ENCODE measurements at places on chromosomes 3 and 15.

DNA sequence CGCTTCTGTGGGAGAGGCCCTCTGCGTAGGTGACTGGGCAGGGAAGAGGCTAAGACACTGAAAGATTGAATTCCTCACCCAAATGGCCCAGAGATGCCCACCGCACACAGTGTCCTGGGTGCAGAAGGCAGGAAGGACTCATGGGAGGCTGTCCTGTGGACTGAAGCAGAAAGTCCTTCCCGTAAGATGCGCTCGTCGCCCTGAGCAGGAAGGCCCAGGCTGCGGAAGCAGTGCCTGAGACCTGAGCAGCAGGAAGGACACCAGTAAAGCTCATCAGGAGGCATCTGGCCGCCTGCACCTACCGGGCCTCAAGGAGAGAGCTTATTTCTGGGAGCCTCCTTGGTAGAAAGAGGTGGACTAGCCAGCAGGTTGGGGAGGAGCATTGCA is 3.3 kb downstream of the PAK6 start:
- H3K36me3 ChIP-seq: no peaks in the 10 kb centered on the region
- DNase-seq: no peak
- no peak overlapping the region for H3K4me3 ChIP-seq
- H3K27ac ChIP-seq: no peak overlapping the region
- H3K4me1 ChIP-seq: peaks cover 10% of the 10 kb centered on the region

- DNase-seq: no peak
- peaks cover 3% of the 10 kb centered on the region for H3K4me1 ChIP-seq
- peaks cover 2% of the 10 kb centered on the region for H3K27me3 ChIP-seq
- no peak overlapping the region for H3K27ac ChIP-seq
- no peak overlapping the region for H3K4me3 ChIP-seq
These were observed 5.7 kb downstream of the SLC6A20 start for GRCh38 chr3:45790596-45790995.

DNA sequence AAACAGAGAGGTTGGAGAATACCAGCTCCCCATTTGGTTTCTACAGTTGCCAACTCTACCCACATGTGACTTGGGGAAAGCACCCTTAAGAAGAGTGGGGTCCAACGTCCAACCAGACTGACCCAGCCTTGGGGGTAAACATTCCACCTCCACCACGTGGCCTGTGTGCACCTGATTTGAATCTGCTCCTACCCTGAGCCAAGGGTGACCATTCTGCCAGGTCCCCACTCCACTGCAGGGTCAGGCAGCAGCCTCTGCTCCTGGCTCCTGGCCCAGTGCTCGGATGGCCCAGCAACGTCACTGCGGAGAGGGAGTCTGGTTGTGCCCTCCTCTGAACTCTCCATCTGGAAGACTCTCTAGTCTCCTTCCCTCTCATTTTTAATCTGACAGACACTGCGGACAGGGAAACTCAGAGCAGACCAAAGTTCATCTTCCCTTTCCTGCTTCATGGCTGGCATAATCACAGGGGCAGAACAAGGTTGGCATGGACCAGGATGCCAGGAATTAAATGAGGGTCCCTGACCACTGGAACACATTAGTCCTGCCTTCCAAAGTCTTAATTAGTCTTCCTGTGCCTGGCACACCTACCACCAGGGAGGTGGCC is 29.4 kb downstream of the FHIT start:
- no peaks in the 10 kb centered on the region for H3K27me3 ChIP-seq
- H3K36me3 ChIP-seq: no peaks in the 10 kb centered on the region

GRCh38 chr3:54760201-54760600 is 167.7 kb downstream of the LRTM1 start:
- no peaks in the 10 kb centered on the region for H3K36me3 ChIP-seq
- no peaks in the 10 kb centered on the region for H3K27me3 ChIP-seq
- DNase-seq: no peak
- no peak overlapping the region for H3K27ac ChIP-seq
- no peaks in the 10 kb centered on the region for H3K4me1 ChIP-seq

GRCh38 chr3:158111861-158112260 is 2.0 kb downstream of the RSRC1 start:
- H3K4me1 ChIP-seq: peaks cover 22% of the 10 kb centered on the region
- no peak overlapping the region for H3K27ac ChIP-seq
- no peaks in the 10 kb centered on the region for H3K27me3 ChIP-seq
- H3K4me3 ChIP-seq: no peak overlapping the region
- DNase-seq: no peak

GRCh38 chr3:33287672-33288282 is 10.5 kb downstream of the FBXL2 start:
- H3K27me3 ChIP-seq: no peaks in the 10 kb centered on the region
- no peak overlapping the region for H3K27ac ChIP-seq
- no peak for DNase-seq
- H3K4me1 ChIP-seq: no peaks in the 10 kb centered on the region
- H3K4me3 ChIP-seq: no peak overlapping the region
